ENCODE measurements at places on chromosomes 2 and 18.

DNA sequence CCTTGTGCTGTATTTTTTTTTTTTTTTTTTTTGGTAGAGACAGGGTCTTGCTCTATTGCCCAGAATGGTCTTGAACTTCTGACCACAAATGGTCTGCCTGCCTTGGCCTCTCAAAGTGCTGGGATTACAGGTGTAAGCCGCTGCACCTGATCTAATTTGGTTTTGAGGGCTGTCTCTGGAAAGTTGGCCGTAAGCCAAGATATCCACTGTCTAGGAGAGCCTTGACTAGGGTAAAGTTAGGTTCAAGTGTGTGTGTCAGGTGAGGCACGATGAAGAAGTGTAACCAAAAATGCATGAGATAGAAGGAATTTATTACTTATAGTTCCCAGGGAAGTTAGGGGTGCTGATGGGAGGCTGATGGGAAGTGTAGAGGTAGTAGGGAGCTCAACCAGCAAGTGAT, 46.7 kb downstream of the INO80C start:
- no peak for DNase-seq

DNA sequence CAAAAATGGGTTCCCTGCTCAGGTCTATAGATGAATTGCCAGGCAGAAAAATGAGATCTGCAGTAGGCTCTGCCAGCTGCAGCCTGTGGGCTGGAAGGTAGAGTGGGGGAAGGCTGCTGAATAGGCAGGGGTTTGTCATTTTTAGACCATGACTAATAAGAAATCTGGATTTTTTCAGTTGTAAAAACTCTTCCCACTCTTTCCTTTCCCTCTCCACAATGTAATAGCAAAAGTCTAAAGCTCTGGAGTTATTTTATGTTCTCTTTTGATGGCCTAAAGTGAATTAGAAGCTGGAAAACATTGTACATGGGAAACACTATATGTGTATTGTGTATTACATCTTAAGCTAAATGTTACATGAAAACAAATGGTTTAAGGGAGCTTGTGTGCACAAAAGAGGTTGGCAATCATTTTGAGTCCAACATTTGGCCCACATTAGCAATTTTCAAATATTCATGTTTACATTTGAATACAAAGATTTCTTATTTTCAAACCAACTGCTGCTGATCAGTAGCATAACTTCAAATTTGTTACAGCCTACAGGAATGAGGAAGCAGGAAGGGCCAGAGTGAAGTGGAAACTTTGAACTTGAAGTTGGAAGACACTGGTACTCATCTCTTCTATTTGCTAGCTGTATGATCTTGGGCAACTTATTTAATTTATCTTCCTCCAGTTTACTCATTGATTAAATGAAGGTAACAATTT, 407.1 kb downstream of the SLC4A3 start:
- no peak for DNase-seq

DNA sequence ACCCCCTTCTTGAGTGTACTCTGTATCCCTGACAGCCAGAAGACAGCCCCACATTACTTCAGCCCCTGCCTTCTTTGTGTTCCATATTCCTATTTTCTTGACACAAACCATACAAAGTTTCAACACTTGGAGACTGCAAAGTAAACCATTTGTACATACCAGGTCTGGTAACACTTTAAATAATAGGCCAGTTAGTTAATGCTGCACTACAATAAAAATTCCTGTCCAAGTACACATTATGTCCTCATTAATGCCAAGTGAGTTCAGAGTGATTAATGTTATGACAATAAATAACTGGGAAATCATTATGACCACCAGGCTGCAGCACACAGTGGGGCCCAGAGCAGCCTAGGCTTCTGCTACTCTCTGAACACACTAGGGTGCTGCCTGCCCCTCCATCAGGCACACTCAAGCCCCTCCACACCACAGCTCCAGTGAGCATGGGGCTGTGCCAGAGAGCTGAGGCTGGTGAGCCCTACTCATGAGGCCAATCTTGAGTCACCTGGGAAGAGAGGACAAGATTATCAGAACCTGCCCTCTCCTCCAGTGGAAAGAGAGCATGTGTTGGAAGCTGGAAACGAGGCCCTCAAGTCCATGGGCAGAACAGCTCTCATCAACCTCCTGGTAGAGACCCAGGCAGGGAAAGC, 138.7 kb downstream of the TTC32 start:
- no peak for DNase-seq

GRCh38 chr2:170744248-170745002, 25.8 kb upstream of the ERICH2 start:
- DNase-seq, result no peak

- no peak for DNase-seq
Measured at GRCh38 chr18:1488957-1489356, 584.3 kb downstream of the ADCYAP1 start.

- DNase-seq, result no peak
Measured at GRCh38 chr18:47149457-47150028, 757 bp downstream of the HDHD2 start.

DNA sequence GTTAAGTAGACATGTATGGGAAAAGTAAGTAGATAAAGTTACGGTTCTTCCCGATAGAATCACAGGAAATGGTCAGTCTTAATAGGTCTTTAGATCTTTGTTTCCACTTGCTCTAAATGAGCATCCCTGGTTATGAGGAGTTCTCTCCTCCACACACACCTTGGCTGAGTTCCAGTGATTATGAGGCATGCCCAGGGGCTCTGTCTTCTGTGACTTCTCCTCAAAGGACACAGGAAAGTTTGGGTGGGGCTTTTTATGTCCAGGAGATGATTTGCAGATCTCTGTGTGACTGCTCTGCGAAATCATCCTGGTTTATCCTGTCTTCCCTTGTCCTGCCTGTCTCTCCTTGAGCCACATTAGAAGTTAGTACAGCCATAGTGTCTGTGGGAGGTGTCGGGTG, 83.9 kb upstream of the EML6 start:
- no peak for DNase-seq

GRCh38 chr2:61255580-61256437, 93.8 kb downstream of the C2orf74 start:
- no peak for DNase-seq

DNA sequence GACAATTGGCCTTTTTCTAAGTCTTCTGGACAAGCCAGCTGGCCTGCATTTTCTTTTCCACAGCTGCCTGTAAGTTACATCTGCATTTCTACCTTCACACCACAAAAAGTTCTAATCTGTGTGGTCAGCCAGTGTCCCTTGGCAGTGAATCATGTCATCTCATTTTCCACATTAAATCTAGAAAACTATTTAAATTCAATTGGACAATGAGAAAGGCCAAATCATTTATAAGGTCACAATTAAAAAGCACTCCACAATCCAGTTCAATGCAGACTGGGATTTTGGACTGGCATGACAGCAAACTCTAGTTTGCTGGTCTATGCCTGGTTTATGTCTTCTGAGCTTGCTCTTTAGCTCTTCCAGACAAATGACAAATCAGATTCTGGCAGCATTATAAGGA, 494.2 kb upstream of the SPHKAP start:
- no peak for DNase-seq

GRCh38 chr2:60058781-60059180, 494.7 kb downstream of the BCL11A start:
- no peak for DNase-seq

DNA sequence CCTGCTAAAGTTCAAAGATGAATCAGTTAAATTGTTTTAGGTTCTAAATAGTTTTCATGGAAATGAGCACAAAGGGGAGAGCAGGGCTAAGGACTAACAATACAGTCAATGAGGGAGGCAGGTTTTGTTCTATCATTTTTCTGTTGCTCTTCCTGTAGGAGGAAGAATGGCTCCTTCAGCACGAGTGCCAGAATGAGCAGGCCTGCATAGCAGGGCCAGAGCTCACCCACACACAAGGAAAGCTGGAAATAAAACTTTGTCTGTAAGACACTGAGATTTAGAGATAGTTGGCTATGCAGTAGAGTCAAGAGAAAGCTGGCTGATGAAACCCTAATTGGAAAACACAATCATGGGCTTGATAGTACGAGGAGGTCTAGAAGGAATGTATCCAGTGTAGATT, 313.3 kb downstream of the MBD2 start:
- no peak for DNase-seq

DNA sequence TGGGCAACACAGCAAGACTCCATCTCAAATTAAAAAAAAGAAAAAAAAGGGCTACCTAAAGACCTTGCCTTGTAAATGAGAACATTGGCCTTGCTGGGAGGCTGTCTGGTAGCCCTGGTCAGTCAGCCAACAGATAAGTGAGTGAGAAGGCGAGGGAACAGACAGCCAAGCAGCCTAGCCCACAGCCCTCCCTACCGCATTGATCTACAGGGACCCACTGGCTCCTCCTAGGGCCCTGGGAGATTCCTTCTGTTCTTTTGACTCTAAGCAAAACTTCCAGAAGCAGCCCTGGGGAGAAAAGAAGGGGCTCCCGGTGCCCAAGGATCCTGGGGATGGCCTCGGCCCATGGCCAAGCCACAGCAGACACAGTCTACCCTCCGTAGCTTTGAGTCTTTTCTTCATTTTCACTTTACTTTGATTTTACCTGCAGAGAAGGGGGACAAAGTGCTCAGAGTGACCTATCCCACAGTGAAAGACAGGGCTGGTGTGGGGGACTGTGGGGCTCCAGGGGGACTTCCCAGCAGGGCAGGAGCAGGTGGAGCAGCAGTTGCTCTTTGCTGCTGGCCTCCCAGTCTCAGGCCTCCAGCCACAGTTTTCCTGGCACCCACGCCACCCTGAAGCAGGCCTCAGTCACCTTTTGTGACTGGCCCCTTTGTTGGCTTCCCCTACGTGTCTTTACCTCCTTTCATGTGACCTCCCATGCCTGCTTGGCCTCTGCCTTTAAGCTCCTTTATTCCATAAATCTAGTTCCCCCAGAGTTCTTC, 5.1 kb downstream of the CEP68 start:
- no peak for DNase-seq

DNA sequence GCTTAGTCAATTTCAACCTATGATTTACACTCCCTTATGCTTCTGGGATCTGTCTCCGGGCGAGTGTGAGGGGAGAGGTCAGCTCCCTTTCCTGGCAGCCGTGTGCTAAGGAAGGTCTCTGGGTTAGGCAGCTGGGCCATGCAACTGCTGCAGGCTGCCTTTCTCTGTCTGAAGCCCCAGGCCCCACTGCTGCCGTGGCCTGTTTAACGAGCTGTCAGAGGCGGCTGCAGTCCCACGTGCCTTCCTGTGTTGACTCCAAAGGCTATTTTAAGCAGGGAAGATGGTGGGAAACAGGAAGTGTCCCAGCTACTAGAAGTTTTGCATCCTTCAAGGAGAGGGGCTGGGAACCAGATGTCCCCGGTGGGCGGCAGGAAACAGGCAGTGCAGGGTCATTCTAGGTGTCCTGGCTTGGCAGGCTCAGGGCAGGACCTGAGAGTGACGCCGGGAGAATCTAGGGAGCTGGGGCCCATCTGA, 186.4 kb downstream of the TNS1 start:
- no peak for DNase-seq

DNA sequence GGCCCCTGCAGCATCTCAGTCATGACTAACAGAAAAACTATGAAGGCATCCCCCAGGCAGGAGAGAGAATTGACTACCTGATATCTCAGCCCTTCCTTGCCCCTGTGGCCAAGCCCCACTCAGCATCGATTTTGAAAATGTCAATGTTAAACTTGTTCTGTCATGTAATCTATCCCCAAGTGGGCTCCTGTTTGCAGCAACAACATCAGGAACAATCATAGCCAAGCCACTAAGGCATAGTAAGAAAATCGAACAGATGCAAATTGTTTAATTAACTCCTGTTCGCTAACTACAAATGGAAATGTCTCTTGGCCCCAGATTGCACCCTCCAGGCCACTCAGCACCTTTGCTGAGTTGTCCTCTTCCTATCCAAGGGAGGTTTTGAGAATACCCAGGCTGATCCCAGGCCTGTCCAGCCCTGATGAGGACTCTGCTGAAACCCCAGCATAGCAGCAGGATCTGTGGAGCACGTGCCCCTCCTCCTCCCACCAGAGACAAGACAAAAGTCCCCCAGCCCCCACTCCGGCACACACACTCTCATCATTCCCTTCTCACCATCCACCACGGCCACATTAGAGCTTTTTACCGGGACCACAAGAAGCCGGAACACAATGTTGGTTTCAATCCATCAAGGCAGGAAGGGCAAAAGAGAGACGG, 150.1 kb downstream of the TNS1 start:
- DNase-seq, result no peak

DNA sequence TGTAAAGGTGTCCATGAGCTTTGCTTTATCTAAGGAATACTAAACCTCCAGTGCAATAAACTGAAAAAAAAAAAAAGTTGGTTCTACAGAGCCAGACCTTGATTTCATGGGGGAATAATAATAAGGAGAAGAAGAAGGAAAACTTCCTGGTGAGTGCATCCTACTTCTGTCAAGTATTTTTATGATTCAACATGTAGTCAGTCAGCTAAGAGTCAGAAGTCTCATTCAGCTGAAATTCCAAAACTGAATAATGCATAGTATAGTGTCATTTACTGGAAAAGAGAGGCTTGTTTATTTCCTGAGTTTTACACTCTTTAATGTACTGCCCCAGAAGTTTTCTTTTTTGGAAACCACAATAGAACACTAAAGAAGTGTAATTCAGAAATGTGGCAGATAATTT, 77.8 kb upstream of the TACR1 start:
- no peak for DNase-seq

DNA sequence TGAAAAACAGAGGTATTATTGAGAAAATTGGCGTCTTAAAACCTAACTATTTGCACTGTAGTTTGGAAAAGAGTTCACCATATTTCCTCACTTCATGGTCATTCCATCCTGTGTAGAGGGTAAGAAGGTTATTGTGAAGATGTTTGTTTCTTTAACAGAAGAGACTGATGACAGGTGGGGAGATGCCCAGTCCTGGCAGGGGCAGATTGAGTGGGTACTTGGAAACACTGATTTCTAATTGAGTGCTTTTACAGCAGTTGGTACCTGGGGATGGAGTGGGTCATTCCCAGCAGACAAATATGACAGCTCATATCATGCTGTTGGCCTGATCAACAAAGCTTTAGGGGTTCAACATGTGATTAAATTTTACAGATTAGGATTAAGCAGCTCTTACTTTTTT, 67.5 kb downstream of the MYOM1 start:
- no peak for DNase-seq

GRCh38 chr2:174593574-174594203, 3.9 kb downstream of the WIPF1 start:
- DNase-seq, result no peak

DNA sequence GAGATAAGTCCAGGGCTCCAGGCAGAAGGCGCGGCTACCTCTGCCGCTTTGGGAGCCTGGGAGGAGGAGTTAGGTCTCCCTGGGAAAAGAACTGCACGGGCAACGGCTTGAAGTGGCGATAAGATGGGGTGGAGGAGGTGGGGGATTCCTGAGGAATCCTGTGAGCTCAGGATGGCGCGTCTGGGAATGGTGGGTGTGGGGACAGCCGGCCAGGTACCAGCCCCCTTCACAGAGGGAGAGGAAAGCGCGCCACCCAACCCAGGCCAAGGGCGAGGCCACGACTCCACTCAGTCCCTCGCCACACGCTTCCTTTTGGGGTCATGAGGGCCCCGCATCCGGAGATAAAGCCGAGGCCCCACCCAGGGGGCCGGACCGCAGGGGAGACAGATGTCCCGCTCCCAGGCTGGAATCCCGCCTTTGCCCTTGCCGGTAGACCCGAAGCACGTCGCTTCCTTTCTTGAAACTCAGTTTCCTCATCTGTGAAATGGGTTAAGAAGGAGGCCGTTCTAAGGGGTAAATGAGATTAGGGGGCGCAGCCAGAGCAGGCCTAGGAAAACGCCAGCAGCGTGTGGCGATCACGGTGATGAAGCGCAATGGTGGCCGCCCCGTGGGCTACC, 1.7 kb upstream of the CTDSP1 start:
- DNase-seq, result no peak
